ENCODE measurements at places on chromosomes 7 and 10. TPM values are rescaled to one million over a fixed set of nuclear protein-coding genes. Genes with fewer than 3 reads are reported as not detected.

The TUBB8 gene
- total RNA-seq, result not detected

- DNase-seq, result no peak
Observed at GRCh38 chr10:6567884-6568283, 12.2 kb downstream of the PRKCQ start.

DNA sequence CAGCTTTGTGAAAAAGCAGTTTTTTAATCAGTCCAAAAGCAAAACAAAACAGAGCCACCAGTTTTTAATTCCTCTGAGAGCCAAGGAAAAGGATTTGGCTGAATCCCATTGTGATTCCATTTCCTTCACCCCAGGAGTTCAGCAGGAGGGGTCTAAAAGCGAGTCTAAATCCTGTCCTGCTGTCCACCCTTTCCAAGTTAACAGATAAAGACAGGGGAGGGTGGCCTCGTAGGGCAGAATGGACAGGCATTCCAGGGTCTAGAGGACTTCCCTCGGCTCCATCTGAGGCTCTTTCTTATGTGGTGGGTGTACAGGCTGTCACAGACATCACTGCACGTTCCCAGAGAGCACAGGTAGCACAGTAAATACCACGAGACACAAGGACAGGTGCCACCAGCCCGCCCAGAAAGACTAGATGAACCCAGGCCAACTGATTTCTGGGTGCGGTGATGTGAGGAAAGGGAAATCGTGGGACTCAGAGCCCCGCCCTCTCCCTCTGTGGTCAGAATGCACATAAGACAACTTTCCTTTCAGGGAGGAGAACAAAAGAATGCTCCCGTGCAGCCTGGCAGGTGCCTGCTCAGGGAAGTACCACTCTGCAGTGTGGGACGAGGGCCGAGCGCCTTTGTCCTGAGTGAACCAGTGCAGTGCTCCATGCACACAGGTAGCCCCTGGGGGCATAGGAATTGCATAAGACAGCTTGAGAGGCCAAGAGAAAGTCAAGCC lies 119.7 kb downstream of the ABLIM1 start:
- DNase-seq, result peak; percentile 76

- DNase-seq, result no peak
Observed at GRCh38 chr7:100840470-100841100, 11.9 kb upstream of the SLC12A9 start.

DNA sequence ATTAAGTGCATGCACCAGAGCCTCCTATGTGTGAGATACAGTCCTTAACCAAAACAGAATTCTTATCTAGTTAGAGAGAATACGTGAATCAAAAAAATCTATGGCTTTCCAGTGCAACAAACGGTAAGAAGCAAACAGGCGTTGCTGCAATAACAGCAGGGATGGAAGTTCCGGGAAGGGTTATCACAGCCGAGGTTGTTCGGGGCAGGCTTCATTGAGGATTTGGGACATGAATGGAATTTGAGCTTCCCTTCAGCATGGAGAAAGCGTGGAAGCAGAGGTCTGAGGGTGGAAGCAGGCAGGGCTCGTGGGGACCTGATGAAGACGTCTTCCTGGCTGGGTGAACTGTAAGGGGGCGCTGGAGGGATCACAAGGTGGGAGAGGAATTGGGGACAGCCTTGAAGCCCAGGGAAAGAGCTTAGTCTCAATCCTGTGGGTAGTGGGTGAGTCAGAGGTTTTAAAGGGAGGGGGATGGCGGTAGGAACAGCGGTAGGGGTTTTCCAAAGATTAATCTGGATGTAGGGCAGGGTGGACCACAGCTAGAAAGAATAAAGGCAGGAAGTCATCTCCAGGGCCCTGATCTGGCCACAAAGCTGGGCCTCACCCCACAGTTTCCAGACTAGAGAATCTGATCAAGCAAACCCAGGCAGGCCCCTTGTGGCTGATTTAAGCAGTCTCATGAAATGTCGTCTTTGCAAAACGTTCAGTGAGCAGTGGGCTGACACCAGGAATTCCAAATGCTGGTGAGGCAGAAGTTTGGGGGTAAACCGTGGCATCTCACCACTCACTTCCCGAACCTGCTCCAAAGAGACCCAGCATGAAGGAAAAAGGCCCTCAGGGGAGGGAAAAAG lies 65.1 kb downstream of the CALML3 start:
- DNase-seq, result peak; percentile 55

- DNase-seq, result no peak
Observed at GRCh38 chr7:28329661-28330363, 82.5 kb upstream of the CREB5 start.

- no peak for DNase-seq
Observed at GRCh38 chr7:21064698-21065648, 278.3 kb upstream of the SP8 start.

DNA sequence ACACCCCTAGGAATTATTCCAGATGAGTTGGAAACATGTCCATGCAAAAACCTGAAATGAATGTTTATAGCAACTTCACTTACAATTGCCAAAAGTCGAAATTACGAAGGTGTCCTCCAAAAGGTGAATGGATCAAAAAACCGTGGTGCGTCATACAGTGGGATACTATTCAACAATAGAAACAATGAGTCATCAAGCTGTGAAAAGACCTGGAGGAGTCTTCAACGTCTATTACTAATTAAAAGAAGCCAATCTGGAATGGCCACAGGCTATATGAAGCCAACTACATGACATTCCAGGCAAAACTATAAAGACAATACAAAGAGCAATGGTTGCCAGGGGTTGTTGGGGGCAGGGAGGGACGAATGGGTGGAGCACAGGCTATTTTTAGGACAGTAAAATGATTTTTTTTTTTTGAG lies 12.6 kb upstream of the PPP2R2D start:
- no peak for DNase-seq
